ENCODE measurements at places on chromosomes 1 and 21.

- DNase-seq, result no peak
Observed at GRCh38 chr1:228765168-228765946, 30.1 kb downstream of the RHOU start.

DNA sequence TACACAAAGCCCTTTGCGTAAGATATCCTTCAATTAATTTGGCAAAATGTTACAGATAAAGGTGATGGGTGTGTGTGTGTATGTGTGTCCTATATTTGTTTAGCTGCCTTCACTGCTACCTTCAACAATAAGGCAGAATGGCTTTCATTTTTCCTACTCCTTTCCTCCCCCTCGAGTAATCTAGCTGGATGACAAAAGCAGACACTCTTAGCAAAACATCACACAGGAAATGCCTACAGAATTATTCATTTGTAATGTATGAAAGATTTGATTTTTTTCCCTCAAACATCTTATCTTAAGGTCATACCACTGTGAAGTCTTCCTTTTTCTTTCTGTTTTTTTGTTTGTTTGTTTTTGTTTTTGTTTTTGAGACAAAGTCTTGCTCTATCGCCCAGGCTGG, 10.6 kb downstream of the PTPN22 start:
- DNase-seq, result no peak

DNA sequence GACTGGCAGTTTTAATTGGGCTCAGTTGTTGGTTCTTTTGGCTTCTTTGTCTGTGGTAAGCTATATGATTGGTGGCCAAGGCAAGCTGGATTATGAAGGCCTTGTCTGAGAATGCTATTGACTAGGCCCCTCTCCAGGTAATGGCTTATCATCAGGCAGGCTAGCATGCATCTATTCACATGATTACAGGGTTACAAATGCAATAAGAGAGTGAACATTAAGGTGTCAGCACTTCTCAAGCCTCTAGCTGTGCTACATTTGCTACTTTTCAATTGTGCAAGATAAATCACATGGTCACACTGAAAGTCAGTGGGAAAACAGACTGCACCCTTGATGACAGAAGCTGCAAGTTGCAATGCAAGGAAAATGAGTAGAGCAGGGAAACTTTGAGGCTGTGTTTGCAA, 550.9 kb upstream of the TMPRSS15 start:
- DNase-seq, result no peak

DNA sequence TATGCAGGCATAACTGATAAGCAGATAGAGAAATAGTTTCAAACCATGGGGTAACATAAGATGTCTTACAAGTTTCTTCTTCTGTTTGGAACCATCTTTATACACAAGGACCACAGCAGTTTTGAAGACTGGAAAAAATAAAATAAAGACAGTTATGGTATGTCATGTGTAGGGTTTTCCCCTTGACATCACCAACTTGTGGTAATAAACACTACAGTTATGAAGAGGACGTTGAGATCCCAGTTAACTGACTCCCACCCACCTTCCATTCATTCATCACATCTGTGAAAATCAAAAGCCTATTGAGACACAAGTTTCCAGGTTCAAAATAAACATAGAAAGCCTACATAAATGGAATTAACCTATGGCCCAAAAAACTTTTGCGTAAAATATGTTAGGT, 92.5 kb upstream of the KRTAP19-8 start:
- DNase-seq, result no peak

DNA sequence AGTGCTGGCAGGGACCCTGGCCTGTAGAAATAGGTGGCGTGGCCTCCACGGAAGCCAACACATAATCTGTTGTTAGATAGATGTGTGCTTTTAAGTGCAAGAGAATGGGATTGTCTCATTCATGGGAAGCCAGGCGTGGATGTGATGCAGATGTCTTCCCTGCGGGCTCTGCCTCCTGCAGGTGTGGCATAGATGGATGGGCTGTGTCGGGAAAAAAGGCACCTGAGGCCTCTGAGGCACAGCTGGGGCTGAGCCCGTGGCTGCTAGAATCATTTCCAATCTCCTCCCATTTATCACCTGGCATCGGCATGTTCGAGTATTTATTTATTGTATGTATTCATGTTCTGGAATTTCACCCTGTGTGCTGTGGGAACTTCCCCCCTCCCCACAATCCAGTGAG, 353.4 kb upstream of the AJAP1 start:
- DNase-seq, result no peak

DNA sequence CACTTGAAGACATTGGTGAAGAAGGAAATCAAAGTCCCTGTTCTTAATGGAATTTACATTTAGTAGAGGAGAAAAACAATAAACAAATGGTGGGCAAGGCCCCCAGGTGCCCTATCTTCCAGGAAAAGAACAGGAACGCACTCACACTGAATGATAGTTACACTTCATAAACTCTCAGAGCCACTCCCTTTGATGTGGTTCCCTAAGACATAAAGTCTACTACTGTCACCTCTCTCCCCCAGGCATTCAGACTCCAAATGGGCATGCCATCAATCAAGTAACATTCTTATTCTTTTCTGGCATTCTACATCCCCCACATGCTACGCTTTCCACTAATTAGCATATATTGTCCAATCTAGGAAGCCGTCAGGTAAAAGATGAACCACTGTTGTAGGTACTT, 36.6 kb upstream of the PIGC start:
- no peak for DNase-seq

- DNase-seq, result no peak
Observed at GRCh38 chr1:235946571-235946981, 79.9 kb upstream of the LYST start.

Data from D341Med (cell line).